Stimulated activated CD8-positive, alpha-beta memory T cell treated with anti-CD3 and anti-CD28 coated beads, Interleukin-15, amount 100 ng/mL, for 48 hours (primary cell): ENCODE measurements at places on chromosomes 6 and 20.

GRCh38 chr6:100475554-100476320 is 11.0 kb upstream of the SIM1 start:
- DNase-seq = no peak

- DNase-seq = no peak
Observed at GRCh38 chr20:53539516-53539915, 54.1 kb downstream of the ZNF217 start.

DNA sequence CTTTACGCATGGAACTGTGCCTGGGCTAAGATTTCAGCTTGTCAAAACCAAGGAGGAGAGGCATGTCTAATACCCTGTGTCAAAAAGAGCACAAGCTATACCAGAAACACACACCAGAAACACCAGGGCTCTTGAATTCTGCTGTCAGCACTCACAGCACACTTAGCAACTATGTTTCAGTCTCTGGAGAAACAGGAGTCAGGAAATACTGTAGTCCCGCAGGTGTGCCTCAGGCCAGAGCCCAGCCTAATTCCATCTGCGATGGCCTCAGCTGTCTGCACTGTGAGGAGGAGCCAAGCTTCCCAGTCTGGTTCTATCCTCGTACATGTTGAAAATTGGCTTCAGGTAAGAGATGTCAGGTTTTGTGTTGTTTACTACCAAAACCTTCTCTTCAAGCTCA is 31.6 kb downstream of the MTRES1 start:
- DNase-seq = no peak

DNA sequence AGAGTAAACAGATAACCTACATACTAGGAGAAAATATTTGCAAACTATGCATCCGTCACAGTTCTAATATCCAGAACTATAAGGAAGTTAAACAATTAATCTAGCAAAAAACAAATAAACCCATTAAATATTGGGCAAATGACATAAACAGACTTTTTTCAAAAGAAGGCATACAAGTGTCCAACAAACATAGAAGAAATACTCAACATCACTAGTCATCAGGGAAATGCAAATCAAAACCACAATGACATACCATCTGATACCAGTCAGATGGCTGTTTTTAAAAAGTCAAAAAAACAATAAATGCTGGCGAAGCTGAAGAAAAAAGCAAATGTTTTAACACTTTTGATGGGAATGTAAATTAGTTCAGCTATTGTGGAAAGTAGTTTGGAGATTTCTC is 1117.7 kb upstream of the MAP3K7 start:
- DNase-seq = no peak

GRCh38 chr6:158789115-158789917 is 29.9 kb downstream of the EZR start:
- no peak for DNase-seq

DNA sequence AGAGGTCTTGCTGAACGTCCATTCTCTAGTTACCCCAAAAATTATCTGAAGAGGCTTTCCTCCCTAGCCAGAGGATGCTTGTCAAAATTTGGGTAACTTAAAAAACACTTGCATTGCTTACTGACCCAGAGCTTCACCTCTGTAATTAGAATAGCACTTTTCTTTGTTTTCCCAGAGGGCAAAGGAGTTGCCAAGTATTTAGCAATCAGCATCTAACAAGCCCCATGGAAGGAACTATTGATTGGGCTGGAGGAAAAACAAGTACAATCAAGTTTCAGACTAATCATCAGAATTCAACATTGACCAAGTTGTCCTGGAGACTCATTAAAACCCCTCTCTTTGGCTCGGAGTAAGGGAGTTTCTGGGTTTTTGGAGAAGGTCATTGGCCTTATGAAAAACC is 226.4 kb downstream of the TBC1D7 start:
- DNase-seq = no peak

DNA sequence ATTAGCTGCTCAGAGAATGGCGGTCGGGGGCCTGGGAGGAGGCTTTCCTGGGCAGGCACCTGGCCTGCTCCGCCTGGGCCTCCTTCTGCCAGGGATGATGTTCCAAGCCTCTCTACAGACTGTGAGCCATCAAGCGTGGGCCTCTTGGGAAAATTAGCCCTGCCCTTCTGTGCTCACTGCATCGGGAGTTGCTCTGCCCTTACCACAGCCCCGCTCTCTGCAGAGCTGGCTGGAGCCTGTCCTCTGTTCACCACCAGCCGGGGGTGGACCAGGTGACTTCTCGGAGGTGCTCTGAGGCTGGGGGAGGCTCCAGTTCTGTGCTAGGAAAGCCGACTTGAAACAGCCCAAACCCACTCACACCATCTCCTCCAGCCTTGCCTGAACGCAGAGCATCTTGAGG is 24.2 kb downstream of the MDGA1 start:
- DNase-seq = no peak

DNA sequence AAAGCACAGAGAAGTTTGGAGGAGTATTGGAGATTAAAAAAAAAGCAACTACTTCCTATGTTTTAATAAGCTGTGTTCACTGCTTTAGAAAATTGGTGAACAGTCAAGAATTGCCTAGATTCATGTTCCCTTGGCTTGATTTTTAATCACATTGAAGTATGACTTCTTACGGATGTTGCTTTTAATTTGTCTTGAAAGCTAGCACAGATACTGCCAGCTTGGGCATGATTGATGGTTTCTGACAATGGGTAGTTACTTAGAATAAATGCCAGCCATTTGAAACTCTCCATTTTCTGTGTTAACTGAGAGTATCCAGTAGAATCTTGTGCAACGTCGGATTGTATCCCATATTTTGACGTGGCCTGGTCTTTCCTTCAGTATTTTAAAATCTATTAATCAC is 178.0 kb downstream of the DTNBP1 start:
- no peak for DNase-seq

GRCh38 chr6:35534407-35535170 is 21.9 kb upstream of the TULP1 start:
- no peak for DNase-seq
